Stimulated activated CD8-positive, alpha-beta memory T cell treated with anti-CD3 and anti-CD28 coated beads, Interleukin-2, amount 100 ng/mL, for 48 hours (primary cell): ENCODE measurements at places on chromosomes 1 and 21.

GRCh38 chr1:172499636-172500141 lies 33.3 kb upstream of the SUCO start:
- no peak for DNase-seq

DNA sequence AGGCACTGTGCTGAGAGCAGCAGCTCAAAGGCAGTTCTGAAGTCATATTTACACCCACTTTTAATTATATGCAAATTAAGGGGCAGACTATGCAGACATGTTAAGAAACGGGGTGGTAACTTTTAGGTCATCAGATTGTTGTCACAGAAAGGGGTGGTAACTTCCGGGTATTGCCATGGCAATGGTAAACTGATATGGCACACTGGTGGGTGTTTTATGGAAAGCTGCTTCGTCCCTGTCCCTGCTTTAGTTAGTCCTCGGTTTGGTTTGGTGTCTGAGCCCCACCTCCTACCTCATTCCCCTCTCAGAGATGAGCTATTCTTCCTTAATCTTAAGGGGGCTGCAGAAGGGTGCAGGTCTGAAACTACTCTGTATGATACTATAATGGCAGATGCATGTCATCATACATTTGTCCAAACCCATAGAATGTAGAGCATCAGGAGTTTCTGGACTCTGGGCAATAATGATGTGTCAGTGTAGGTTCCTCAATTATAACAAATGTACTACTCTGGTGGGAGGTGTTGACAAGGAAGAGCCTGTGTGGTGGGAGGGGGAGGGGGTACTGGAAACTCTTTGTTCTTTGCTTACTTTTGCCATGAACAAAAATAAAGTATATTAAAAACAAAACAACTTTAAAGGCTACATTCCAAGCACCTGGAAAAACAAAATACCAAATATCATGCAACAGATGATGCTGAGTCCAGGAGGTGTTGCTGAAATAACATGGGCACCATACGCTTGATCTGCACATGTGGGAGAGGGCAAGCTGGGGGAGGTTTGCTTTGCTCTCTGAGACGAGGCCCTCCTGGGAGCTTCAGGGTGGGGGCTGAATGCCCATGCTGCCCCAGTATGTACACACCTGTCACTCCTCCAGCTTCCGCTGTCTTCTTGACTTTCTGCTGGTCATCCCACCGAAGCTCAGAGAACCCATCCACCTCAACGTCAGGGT lies 6.3 kb downstream of the PARP1 start:
- DNase-seq: no peak

GRCh38 chr1:93740601-93741031 lies 59.0 kb upstream of the BCAR3 start:
- DNase-seq: no peak

DNA sequence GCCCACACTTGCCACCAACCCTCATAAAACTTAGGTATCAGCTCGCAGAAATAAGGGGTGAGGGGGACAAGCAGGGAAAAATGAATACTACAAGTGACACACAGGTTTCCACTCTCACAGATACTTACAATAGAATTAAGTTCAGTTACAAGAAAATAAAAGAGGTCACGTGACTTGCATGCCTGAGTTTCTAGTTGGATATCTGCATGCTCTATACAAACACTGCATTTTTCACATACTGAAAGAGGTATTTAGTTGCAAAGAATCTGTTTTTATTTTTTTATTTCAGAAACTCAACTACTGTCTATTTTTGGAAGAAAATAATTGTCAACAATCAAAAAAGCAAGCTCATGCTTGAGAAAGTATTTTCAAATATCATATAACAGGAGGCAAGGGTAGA lies 43.5 kb downstream of the DPYD start:
- no peak for DNase-seq

DNA sequence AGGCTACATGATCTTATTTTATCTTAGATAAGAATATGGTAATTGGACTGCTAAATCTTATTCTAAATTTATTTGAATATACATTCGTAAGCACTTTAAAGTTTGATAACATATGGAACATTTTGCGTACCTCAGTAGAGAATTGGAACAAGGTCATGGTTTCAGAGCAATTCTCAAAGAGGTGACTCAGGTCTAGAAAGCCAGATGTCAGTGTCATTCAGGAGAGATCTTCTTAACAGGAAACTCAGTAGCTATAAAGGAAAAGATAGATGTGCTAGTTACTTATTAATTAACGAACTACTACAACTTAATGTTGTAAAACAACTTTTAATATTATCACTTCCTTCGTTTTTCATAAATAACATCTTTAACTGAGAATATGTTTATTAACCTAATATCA lies 142.5 kb downstream of the USP25 start:
- no peak for DNase-seq

GRCh38 chr1:199122532-199123311 lies 483.9 kb downstream of the PTPRC start:
- DNase-seq: no peak

DNA sequence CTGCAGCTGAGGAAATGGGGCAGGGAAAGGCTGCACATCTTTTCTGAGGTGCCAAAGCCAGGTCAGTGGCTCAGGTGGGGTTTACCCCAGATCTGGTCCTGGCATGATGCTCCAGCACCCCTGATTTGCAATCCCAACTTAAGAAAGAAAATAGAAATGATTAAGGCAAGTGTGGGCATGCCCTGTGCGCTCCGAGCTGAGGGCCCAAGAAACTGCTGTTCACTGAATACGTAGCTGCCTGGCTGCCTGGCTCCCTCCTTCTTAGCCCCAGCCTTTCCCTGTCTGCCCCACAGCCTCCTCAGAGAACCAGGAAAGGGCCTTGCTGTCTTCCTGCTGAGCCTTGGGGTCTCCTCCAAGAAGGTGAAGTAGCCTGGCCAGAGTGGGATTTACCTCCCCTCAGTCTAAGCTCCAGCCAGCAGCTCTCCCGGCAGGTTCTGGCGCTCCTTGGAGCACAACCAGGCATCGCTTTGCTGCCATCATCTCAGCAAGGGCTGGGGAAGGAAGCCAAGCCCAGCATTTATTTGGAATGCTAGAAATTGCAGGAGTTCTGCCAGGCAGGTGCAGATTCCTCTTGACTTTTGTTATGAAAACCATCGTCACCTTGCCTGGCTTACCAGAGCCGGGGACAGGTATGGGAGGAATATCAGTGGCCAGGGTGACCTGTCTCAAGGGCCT lies 51.3 kb upstream of the SELENON start:
- DNase-seq: no peak

GRCh38 chr21:35933466-35933865 lies 126.9 kb downstream of the SETD4 start:
- DNase-seq: no peak

- DNase-seq: no peak
Measured at GRCh38 chr1:38455829-38456530, 403.6 kb downstream of the RRAGC start.

- DNase-seq: no peak
Measured at GRCh38 chr1:156797212-156797871, 19.3 kb downstream of the SH2D2A start.

DNA sequence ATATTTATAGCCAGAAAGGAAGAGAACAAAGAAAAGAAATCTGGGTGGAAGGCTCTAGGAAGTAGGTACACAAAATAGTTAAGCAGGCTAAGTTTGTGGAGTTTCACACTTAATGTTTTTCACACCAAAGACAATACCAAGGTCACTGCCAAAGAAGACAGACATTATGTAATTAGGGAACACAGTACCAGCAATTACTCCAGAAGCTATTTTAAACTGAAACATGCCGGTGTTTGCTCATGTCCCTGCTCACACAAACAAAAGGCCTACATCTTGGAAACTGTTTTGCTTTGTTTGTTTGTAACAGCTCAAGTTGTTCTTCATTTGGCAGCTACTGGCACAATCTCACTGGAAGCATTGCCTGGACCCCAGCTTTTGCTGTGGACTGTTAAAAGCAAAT lies 88.5 kb upstream of the DAB1 start:
- no peak for DNase-seq

DNA sequence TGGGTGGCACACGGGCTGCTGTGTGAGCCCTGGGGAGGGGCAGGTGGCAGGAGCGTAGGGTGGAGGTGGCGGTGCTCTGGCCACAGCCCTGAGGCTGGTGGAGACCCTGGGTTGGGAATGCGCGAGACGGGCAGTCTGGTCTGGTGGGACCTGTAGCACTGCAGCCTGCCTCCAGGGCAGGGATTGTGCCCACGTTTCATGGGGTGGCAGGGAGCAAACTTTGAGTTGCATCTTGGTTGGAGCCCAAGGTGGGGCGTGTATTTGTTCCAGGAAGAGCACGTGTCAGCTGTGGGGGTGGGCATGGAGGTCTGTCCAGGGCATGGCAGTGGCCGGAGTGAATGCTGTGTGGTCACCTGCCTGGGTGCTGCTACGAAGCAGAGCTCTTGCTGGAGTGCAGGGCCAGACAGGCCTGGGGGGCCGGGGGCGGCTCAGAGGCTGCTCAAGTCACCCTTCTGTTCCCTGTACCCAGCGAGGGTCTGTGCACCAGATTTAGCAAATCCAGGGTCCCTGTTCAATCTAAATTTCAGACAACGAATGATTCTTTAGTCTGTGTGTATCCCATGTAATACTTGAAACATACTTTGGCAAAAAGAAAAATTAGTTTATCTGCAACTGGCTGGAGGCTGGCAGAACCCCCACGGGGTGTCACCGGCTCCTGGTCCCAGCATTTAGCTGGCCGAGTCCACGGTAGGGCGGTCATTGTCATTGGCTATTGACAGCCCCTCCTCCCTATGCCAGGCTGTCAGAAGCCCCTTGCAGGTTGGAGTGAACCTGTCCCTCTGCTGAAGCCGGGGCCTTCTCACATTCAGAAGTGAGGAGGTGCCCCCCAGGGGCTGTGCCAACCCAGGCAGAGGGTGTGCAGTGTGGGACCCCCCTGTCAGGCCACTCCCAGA lies 27.3 kb downstream of the KRTAP10-1 start:
- no peak for DNase-seq

- DNase-seq: no peak
Measured at GRCh38 chr1:16015960-16016901, 1.6 kb downstream of the HSPB7 start.

DNA sequence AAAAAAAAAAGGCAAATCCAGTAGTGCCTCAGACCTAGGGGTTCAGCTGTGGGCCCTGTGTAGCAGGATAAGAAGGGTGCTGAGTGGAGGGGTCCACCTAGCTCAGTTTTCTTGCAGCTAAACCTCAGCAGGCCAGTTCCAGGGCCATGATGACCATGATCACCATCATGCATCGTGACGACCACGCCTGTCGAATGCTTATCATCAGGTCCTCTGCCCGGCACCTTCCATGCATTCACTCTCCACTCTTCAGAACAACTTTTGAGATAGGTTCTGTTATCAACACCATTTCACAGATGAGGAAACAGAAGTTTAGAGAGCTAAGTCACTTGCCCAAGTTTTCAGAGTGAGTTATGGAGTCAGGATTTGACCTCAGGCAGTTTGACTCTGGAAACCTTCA lies 54.9 kb downstream of the ACBD3 start:
- no peak for DNase-seq

- DNase-seq: no peak
Measured at GRCh38 chr1:223731133-223731770, 18.9 kb downstream of the CAPN2 start.

- DNase-seq: peak; percentile 26
Measured at GRCh38 chr1:100463791-100464424, 74.0 kb upstream of the GPR88 start.

GRCh38 chr21:43959231-43960116 lies 52.6 kb upstream of the TRAPPC10 start:
- DNase-seq: no peak

- DNase-seq: no peak
Measured at GRCh38 chr1:53666566-53666965, 72.4 kb downstream of the GLIS1 start.

DNA sequence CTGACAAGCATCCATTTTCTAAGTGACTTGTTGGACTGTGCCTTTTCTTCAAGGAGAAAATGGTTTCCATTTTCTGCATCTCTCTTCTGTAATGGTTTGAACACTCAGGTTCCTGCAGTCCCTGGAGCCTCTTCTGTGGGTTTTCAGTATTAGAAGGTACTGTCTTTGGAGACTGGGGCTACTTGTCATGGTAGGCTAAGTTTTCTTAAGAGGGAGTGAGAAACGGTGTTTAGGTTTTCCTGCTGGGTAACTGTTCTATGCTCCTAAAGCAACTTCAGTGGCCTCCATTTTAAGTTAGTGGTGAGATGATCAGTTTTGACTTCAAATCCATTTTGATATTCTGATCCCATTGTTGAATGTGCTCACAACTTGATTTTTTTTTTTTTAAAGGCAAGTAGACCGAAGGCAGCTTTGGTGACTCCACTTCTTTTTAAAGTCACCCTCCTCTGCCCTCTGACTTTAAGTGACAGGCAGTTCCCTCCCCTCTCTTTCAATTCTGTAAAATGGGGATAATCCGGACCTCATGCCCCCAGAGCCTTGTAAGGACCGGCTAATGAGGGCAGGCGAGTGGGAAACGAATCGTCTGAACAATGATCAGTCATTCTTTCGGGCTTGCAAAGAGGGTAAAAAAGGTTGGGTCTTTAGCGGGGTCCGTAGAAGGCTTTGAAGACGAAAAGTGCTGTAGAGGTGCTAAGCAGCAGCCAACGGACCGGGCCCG lies 1.0 kb upstream of the ARID1A start:
- DNase-seq: no peak

DNA sequence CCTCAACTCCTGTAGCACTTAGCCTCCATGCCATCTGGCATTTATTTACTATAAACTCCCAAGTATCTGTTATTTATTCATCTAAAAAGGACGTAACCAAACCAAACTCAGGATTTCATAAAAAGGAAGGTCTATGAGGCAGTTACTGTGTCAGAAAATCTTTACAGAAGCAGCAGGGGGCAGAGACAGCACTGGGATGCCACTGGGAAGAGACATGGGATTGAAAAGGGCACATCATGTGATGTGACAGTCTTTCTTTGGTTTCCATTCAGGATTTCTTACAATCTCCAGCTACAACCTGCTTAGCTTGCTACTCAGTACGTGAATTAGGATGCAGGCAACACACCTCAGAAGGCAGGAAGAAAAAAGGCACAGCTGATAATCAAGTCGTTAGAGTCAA lies 31.2 kb downstream of the SPRTN start:
- DNase-seq: no peak

GRCh38 chr1:13759072-13759471 lies 59.1 kb downstream of the PRDM2 start:
- DNase-seq: no peak
